RPMI7951 (cell line): ENCODE measurements at places on chromosomes 11 and 22.

DNA sequence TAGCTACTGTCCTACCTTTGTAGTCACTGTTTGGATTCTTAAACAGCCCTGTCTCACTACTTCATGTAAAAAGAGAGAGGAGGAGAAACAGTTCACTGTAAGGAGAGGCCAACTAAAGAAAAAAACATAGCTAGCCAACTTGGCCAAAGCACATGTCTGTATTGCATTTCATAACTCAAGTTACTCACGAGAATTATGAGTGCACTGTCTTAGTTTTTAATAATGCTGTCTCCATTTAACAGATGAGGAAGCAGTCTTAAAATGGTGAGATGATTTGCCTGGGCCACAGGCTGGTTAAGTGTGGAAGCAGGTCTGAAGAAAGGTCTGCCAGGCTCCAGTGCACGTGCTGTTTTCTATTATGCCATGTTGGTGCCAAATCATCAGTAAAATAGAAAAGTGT, 104.5 kb downstream of the UVRAG start:
- no peak for DNase-seq

DNA sequence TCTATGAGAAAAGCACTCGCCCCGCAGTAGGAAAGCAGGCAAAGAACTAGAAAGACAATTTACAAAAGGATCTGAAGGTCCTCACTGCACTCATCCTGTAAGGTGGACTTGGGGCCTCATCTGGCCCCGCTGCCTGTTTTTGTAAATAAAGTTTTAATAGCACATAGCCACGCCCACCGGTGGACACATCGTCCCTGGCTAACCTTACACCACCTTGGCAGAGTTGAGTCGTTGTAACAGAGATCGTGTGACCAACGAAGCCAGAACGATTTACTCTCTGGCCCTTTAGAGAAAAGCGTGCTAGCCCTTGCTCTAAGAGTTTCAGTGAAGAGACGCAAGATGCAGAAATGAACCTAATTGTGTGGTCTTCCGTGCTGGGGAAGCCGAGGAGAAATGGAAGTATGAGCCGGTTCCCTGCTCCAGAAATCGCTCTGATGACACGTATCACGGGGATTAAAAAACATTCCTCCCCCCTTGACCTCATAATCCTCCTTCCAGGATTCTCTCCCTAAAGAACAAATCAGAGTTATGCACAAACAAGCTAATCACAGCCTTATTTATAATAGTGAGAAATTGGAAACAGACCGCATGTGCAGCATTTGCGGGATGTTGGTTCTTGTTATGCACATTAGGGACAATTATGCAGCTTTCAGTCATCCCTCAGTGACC, 80.1 kb downstream of the CDKN1C start:
- DNase-seq: no peak

DNA sequence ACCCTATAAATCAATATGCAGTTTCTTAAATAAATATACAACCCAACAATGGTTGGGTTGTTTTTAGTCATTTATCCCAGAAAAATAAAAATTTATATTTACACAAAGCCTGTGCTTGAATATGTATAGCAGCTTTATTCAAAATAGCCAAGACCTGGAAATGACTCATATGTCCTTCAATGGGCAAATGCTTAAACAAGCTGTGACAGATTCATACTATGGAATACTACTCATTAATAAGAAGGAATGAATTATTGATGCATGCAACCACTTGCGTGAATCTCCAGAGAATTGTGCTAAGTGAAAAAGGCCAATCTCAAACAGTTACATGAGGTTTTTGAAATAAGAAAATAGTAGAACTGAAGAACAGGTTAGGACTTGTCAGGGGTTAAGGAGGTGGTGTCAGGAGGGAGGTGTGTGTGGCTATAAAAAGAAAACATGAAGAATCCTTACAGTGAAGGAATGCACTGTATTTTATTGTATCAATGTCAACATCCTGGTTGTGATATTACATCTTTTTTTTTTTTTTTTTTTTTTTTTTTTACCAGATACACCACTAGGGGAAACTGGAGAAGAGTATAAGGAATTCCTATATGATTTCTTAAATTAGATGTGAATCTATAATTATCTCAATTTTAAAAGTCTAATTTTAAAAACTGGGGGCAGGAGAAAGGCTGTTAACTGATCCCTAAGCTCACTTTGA, 82.4 kb upstream of the CD44 start:
- no peak for DNase-seq

DNA sequence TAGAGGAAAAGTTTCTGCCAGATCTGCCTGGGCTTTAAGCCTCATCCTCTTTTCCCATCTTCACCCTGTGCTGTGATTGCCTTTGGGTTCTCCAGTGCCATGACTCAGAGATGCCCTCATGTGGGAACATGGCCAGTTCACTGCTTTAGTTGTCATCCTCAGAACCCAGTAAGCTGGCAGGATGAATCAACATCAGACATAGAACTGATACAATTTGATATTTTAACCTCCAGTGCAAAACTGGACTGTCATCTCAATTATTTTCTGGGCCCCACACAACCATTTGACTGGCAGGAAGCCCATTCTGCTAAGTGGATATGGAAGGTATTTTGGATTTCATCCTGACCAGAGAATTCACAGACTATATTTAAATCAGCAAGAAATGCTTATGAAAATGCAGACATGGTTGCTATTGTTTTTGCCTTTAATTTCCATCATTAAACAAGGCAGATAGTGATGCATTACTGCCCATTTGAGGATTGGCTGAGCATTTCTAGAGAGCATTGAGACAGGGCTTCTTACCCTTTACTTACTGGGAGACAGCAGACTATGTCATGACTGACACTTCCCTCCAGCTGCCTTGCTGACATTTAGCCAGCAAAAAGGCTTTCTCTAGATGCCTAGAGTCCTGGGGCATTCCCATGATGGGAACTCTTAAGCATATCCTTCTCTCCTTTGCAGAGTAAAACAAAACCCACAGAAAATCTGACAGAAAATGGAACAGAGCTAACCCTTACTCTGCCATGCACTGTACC, 327.1 kb upstream of the MTNR1B start:
- no peak for DNase-seq

DNA sequence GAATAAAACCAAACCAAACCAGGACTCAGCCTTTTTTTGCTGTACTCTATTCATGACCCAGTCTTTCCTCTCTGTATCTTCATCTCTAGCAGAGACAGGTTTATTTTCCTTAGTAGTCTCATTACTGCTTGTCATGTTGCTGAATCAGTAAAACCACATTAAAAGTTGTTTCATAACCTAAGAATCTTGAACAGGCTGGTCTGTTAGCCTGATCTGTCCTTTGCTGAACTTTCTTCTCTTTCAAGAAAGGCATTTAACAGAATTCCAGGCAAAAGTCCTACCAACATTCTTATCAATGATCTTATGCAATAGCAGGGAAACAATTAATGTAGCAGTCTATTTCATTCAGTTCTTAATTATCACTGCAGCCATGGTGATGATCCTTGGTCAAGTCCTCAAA, 197.7 kb downstream of the CASP12 start:
- DNase-seq: no peak

- peak; percentile 57 for DNase-seq
Observed at GRCh38 chr11:3037040-3037944, 19.9 kb downstream of the CARS1 start.

DNA sequence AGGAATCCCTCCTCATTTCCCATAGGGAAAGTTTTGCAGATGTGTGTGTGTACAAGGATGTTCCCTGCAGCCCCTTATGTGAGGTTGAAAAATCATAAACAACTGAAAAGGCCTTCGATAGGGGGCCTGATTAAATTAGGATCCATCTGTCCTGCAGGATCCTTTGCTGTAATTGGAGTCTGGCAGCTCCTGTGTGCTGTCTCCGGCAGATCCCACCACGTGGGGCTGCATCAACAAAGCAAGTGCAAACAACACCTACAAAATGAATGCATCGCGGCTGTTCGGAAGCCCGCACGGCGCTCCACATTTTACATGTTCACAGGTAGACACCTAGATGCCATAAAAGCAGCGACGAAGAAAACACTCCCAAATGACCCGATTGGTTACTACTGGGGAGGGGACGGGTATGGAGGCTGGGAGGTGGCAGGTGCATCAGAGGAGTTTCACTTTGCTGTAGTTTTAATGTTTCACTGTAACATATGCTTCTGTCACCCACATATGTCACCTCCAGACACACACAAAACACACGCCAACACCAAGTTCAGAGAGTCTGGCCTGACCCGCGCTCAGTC, 52.2 kb downstream of the NFAM1 start:
- DNase-seq: no peak

GRCh38 chr11:13036235-13036634, 27.1 kb downstream of the RASSF10 start:
- no peak for DNase-seq

DNA sequence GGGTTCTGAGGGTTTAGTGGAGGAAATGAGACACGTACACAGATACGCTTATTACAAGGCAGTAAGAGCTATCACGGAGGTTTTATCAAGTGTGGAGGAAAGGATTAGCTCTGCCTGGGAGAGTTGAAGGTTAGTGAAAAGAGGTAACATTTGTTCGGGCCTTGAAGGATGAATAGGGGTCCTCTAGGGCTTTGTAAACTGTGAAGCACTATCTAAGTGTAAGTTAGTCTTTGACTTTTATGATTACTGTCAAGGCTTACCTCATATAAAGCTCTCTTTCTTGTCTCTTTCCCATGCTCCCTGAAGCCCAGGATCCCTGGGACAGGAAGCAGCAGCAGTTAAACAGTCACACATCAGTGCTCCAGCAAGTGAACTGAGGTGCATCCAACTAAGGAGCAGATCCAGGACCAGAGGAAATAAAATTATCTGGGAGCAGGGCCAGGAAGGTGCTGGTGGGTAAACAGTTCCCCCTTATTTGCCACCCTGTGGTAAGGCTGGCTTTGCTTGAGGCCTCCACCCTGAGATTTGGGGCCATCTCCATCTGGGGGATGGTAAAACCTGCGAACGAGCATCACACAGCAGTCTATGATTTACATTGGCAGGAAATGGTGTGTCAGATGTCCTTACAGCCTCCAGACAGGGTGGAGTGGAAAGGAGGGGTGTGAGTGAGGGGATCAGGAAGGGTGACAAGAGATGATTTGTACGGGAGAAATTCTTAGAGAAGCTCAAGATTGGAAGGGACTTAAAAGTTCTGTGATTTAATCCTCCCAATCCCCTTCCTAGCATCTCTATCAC, 27.2 kb downstream of the GVQW3 start:
- DNase-seq: peak; percentile 66

- DNase-seq: no peak
Observed at GRCh38 chr11:110497231-110497978, 67.7 kb downstream of the FDX1 start.

- no peak for DNase-seq
Observed at GRCh38 chr11:129888451-129888850, 6.9 kb downstream of the NFRKB start.

DNA sequence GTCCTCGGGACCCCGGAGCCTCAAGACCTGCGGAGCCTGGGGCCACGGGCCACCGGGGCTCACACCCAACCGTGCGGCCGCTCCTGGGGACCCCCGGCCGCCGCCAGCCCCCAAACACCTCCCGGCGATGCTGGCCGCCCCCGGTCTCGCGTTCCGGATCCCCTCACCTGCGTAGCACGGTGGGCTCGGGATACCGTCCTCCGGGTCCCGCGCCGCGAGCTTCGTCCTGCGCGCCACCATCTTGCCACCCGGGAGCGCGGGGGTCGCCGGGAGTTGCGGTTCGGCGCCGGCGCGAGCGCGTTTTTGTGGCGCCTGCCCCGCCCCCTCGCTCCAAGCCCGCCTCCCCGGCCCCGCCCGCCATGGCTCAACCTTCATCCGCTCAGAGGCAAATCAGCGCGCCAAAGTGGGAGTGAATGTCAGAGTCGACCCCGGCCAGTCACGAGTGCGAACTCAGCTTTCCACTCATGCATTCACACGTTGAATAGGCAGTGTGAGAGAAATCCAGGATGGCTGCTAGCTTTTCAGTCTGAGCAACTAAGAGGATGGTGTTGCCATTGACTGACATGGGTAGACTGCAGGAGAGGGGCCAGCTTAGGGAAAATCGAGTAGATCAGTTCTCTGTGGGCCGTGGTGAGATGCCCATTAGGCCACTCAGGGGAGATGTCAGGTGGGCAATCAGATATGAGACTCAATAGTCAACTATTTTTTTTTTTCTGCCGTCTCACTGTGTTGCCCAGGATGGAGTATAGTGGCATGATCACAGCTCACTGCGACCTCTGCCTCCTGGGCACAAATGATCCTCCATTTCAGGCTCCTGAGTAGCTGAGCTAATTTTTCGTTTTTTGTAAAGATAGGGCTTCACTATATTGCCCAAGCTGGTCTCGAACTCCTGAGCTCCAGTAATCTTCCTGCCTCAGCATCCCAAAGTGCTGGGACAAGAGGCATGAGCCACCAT, 28.3 kb downstream of the SERHL2 start:
- DNase-seq: peak; percentile 67

GRCh38 chr11:32526760-32527159, 56.9 kb upstream of the EIF3M start:
- no peak for DNase-seq
